Vagina (tissue), 2 donors: ENCODE measurements at places on chromosomes 11 and 22.

- DNase-seq, result no peak
Measured at GRCh38 chr11:69054397-69055211, 5.9 kb downstream of the TPCN2 start.

GRCh38 chr22:17159504-17159951 is 451 bp upstream of the HDHD5 start:
- no peak for DNase-seq

DNA sequence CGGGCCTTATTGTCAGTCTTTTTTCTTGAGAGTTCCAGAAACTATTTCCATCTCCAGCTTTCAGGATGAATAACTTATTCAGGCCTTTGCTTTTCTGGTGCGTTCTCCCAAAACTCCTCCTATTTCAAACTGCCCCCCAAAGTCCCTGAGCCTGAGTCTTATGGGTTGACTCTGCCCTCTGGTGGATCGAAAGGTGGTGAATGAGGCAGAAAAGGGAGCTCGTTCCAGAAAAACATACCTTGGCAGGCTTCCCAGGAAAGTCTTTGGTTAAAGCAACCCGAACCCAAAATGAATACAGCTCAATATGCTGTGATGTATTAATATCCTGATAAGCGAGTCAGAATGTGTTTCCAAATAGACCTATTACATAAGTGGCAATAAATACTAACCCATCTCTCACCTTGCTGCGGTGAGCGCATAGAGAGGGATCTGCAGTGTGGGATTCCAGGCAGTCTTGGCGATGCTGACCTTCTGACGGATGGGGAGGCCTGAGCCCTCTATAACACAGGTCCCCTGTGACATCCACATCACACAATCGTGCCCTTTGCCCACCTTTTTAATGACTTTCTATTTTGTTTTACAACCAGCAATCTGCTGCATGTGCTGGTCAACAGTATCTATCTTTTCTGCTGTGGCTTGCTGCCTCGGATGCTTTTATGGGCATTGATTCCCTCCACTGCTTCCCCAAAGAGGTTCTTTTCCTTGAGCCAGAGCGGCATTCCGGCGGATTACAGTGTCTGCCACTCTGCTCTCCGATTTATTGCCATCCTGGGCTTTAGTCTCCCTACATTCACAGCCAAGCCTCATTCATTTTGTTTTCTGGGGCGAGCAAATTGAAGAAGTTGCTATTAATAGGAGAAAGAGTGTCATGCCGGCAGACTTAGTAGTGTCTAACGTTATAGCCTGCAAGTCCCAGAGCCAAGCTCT is 756.8 kb downstream of the NTM start:
- no peak for DNase-seq

DNA sequence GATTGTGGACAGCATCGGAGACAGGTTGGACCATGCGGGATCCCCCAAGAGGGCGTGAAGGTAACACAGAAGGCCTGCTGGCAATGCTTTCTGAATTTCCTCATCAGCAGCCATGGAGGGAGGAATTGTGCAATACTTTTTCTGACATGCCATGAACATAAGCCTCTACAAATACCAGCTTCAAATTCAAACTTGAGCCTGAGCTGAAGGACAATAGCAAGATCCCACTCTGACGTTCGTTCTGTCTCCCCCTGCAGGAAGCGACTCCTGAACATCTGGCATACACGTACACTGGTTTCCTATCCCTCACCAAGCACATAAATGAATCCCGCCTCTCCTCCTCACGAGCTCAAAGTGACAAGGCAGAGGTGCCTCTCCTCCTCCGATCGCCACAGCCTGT is 312.2 kb downstream of the BRD1 start:
- no peak for DNase-seq

DNA sequence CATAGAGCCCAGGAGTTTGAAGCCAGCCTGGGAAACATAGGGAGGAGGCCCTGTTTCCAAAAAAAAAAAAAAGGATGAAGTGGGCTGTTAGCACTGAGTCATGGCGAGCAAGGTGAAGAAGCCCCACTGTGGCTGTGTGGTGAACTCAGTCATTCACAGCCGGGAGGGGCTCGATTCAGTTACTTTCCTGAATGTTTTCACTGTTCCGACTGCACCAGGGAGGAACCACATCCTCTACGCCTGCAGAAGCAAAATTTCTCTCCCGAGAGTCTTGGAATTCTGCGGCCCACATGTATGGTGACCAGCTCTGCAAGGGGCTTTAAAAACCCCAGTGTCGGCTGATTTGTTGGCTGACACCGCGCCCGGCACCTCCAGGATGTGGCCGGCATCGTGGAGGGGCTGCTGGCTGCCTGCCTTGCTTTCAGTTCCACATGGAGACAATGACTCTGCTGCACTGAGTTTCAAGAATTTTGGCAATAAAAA is 27.8 kb upstream of the GRAMD4 start:
- DNase-seq, result no peak

GRCh38 chr11:70419307-70420007 is 21.1 kb downstream of the CTTN start:
- no peak for DNase-seq

DNA sequence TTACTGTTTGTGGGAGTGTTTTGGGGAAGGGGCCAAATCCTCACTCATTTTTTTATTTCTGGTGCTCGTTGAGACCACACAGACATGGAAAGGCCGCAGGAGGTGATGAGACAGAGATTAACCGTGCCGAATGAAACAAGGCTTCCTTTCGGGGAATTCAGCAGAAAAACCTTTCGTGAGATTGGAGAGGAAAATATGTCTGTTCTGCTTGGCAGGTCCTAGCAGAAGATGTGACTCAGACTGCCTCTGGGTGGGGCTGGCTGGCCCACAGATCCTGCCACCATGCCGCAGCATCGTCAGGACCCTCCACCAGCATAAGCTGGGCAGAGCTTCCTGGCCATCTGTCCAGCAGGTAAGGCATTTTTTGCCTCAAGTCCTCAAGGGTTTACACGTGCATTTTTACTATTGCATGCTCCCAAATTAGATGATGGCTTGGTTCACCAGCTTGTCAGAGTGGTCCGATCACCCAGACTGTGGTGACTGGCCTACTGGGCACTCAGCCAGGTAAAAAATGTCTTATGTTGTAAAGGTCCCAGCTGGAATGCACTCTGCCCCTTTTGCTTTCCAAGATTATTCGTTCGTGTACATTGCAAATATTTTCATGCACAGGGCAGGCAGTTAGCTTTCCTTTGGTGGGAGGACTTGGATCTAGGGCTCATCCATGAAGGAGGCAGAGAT is 1.5 kb downstream of the DDB2 start:
- DNase-seq, result no peak

GRCh38 chr22:29224859-29225410 is 19.2 kb downstream of the EMID1 start:
- DNase-seq, result no peak

- no peak for DNase-seq
Measured at GRCh38 chr11:115428306-115428705, 75.9 kb downstream of the CADM1 start.

DNA sequence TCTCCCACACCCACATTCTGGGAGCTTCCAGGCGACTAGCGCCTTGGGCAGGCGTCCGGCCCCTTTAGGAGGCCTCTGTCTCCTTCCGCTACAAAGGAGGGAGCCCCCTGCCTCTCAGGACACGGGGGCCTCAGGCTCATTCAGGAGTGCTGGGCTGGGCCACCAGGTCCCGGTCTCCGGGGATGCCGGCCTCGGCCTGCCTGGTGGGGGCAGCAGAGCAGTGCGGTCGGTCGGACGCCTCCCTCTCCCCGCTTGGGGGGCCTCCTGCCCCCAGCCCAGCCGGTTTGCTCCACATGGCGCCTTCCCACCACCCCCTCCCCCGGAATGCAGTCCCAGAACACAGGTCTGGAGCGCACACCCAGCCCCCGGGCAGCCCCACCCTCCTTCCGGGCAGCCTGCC is 21.9 kb downstream of the MRPL23 start:
- no peak for DNase-seq

GRCh38 chr11:32829680-32830412 is at the start of gene PRRG4:
TSS of gene PRRG4 (plus strand) at chr11:32829927. CDS start at chr11:32830530, 603 bp downstream.
- no peak for DNase-seq

DNA sequence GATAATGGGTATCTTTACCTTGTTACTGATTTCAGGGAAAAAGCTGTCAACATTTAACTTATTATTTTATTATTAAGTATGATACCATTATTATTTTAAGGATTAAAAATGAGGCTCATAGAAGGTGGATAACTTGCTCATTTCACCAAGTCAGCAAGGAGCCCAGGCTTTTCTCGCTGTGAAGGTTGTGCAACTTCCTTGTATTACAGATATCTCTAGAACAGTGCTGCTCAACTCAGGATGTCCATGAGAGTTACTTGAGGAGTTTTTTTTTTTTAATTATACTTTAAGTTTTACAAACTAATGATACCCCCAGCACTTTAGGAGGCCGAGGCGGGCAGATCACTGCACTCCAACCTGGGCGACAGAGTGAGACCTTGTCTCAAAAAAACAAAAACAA is 98.2 kb downstream of the INSC start:
- no peak for DNase-seq

DNA sequence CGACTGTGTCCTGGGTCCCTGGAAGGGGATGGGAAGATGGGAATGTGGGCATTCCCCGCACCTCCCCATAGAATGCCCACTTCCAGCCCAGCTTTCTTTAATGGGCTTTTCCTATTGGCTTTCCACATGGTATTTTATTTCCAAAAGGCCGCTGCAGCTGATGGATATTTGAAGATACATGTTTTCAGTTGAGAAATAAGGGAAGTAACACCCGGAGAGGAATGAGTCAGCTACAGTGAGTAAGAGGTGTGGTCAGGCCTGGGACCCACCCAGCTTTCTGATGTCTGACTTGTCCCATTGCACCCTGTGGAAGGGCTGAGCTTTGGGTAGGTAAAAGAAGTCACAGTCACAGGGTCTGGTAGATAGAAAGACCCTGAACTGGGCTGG is 476.9 kb downstream of the MIAT start:
- no peak for DNase-seq

- DNase-seq, result no peak
Measured at GRCh38 chr11:23278121-23278520, 417.8 kb upstream of the CCDC179 start.

DNA sequence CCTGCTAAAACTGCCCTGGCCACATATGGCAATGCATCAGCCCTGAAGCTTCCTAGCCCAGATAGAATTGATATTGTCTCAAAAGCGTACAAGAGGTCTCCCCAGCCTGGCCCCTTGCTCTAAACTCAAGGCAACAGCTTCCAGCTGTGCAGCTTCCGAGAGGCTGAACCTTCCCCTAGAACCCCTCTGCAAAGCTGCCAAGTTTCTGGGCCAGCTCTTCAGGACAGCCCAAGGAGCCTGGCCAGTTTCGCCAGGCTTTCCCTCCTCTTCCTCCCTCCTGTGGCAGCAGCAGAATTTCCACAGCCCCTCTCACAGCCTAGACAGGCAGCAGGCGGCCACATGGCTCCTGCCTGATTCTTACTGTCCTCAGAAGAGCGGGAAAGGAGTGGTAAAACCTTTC is 34.5 kb downstream of the NUMA1 start:
- DNase-seq, result no peak

DNA sequence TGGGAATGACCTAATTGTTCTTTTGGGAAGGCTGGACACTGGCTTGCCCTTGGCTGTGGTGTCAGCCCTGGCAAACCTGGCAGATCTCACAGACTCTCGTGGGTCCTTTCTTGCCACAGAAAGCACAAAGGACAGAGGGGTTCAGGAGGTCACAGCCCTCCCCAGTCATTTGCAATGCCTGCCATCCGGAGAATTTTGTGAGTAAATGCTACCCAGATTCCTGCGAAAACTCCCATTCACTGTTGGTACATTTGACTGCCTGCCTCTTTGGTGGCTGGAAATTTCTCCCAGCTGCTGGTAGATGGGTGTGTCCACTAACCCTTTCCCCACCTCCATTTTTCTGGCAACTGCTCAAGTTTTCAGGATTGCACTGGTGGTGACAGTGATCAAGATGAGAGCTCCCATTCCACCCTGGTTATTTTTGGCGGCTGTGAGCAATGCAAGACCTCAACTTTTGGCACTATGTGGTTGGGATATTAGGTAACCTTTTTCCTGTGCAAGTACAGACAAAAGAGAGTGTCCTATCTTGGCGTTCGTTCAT is 155.7 kb downstream of the NAV2 start:
- no peak for DNase-seq

DNA sequence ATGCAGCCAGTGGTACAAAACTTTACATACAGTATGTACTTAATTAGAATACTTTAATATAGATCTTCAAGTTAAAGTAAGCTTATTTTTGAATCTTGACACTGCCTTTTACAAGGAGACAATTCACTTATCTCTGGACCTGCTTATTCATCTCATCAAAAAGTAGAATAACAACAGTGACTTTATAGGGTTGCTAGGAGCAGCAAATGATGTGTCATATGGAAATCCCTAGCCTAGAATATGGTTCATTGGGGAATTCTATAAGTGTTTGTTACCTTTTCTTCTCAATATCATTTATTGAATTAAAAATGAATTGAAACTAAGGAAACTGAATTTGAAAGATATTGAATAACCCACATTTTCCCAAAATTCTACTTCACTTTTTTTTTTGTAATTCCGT is 45.0 kb upstream of the FIBIN start:
- no peak for DNase-seq

DNA sequence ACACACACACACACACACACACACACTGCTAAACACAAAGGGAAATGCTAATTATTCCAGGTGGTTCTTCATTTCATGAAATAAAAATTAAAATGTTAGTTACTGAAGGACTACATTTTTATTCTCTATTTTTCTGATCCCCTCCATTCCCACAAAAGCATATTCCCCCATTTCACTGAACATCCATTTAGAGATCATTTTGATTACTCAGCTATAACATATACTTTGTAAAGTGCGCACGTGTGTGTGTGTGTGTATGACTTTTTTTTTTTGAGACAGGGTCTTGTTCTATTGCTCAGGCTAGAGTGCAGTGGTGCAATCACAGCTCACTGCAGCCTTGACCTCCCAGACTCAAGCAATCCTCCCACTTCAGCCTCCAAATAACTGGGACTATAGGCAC is 42.6 kb downstream of the SLC35F2 start:
- DNase-seq, result no peak
